ENCODE measurements at places on chromosomes 7 and 10.

GRCh38 chr7:26155531-26156375 is 3.8 kb downstream of the NFE2L3 start:
- no peak for DNase-seq

- no peak for DNase-seq
These were observed 86.3 kb downstream of the MRPL32 start for GRCh38 chr7:43018446-43018845.

- no peak for DNase-seq
These were observed 43.5 kb downstream of the PRTFDC1 start for GRCh38 chr10:24908793-24909423.

- DNase-seq = no peak
These were observed 137.7 kb downstream of the ETV1 start for GRCh38 chr7:13851736-13852135.

DNA sequence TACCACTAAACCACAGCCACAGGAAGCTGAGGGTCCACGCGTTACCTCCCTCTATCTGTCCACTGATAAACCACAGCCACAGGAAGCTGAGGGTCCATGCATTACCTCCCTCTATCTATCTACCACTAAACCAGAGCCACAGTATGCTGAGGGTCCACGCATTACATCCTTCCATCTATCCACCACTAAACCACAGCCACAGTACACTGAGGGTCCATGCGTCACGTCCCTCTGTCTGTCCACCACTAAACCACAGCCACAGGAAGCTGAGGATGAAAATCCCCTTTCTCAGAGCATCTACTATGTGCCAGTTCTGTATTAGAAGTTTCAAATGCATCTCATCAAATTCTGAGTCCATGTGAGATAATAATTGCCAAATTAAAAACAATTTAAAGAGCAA is 589.3 kb downstream of the DNAJB6 start:
- no peak for DNase-seq

DNA sequence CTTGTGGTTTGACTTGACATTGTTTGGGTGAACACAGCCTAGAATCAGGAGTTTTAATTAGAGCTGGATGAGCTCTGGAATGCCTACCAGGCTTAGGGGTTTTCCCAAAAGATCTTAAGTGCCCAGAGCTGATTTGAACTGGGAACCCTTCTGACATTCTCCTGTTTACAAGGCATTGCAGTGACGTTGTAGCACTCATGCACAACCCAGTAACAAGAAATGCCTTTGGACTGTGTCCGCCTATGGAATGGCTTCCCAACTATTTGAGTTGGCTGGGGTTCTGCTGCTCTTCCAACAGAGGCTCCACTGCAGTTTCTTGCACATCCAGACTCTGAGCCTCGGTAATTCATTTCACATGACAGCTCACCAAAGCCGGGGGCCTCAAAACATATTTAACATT is 76.7 kb upstream of the MKX start:
- DNase-seq = no peak

GRCh38 chr10:15370212-15370855 is 755 bp downstream of the FAM171A1 start:
- peak; percentile 36 for DNase-seq

DNA sequence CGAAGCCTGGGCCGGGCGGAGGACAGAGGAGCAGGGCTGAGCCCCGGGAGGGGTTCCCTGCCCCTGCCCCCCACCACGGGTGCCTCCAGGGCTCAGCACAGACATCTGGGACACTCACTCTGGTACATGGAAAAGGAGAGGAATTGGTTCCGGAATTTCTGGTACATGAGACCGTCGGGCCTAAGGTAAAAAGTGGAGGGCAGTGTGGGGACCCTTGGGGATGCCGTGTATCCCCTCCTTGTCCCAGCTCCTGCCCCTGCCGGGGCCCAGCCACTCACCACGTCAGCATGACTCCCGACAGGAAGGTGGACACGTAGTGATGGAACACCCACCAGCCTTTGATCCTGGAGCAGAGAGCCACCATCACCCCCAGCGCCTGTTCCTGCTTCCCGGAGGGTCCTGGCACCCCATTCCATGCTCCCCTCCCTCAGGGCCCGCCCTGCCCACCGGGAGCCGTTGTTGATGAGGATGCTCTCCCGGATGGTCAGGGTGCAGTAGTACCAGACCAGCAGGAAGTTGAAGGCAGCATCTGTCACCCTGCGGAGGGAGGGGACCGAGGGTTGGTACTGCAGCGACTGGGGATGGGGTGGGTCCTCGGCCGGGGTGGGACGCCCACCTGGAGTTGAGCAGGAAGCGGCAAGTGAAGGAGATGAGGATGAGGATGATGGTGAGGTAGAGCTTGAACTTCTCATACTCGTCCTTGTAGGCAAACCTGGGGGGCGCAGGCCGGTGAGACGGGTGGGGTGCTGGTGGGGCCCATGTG is 6.4 kb downstream of the TMEM120A start:
- DNase-seq = no peak

- DNase-seq = peak; percentile 76
These were observed 6.0 kb downstream of the TSC22D4 start for GRCh38 chr7:100472854-100473499.

DNA sequence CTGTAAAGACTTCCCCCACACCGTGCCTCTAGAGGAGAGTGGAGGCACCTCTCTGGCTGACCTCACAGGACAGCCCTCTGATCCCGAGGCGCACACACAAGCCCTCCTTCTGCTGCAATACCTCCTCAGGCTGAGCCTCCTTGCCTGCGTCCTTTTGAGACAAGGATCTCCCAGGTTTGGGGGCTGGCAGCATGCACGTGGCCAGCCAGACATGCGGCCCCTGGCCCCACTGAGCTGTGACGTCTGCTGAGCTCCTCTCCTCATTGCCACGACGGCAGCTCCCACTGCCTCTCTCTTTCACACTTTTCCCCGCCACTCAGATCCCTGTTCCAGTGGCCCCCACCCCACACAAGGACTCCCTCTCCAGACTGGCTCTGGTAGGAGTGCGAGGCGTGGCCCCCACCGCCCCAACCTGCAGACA is 12.2 kb upstream of the DNAAF5 start:
- no peak for DNase-seq

DNA sequence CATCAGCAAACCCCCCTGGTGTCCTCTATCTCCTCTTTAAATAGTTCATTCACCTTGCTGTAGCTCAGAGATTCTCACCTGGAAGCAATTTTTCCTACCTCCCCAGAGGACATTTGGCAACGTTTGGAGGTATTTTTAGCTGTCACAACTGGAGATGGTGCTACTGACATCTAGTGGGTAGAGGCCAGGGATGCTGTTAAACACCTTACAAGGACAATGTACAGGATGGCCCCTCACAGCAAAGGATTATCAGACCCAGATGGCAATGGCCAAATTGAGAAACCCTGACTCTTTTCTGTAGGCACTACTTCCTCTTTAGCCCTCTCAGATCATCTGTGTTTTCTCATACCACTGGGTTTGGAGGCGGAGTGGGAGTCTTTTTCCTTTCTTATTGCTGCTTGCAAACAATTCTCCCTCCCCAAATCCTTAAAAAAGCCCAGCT is 13.2 kb upstream of the TRA2A start:
- DNase-seq = no peak

DNA sequence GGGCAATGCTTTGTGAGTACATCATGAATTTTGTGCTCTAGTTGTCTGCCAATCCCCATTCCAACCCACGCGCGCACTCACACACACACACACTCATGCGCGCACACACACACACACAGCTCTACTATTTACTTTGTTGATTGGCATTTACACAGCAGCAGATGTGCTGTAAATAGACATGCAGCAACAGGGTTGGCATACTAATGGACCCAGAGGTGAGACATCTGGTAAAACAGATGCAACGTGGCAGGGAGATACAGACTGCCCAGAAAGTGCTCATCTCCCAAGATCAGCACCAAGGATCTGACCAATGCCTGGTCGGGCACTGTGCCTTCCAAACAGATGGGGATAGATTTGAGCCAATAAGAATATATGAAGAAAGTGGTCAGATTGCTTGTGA is 873.0 kb downstream of the SORCS3 start:
- DNase-seq = no peak

GRCh38 chr7:23956772-23957576 is 247.0 kb downstream of the STK31 start:
- no peak for DNase-seq

GRCh38 chr10:30172673-30173072 is 113.3 kb upstream of the JCAD start:
- no peak for DNase-seq

DNA sequence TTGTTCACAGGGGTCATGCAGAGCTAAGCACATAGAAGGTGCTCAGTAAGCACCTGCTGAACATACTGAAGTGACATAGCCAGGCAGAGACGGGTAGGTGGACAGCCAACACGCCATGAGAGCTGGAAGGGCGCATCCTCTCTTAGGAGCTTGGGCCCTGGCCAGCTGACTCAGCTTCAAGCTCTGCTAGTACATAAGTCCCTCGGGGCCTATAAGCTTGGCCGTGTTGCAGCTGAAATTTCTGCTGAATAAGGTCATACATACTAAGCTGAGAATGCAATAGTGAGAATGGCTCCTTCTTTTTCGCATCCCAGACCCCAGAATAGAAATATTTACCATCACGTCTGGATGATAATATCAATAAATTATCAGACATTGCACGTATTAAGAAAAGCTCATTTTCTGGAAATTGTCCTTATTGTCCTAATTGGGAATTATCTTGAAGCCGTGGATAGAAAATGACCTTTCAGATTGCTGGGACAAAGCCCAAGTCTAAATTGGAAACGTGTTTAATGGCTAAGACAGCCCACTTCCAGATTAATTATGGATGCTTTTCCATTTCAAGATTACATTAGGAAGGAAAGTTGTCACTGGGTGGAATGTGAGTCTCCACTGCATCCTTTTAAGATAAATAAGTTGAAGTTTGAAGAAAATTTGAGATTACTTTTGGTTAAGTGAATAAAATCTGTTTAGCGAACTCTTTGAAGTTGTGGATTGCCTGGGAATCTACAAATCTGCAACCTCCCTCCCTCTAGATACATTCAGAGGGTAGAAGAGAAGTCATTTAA is 287.1 kb upstream of the C7orf33 start:
- peak; percentile 79 for DNase-seq

All from heart left ventricle (tissue), 16 donors.